ENCODE measurements at places on chromosomes 1 and 21.

GRCh38 chr1:218304281-218305039, 19.4 kb downstream of the RRP15 start:
- no peak for DNase-seq

DNA sequence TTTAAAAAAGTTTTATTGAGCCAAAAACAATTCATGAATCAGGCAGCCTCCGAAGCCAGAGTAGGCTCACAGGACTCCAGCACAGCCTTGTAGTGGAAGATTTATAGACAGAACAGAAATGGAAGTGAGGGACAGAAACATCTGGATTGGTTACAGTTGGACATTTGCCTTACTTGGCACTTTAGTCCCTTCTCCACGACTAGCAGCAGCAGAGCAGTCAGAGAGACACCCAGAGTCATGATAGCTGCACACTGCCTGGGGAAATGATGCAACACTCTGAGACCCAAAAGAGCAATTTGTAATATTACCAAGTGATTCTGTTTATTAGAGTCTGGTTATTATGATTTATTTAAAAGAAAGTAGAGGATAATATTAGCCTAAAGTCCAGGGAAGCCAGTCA, 72.2 kb upstream of the KRTAP11-1 start:
- DNase-seq: no peak

- DNase-seq: no peak
Observed at GRCh38 chr1:62744611-62745577, 39.0 kb upstream of the ATG4C start.

GRCh38 chr1:245576323-245576722, 421.5 kb downstream of the KIF26B start:
- no peak for DNase-seq

- DNase-seq: no peak
Observed at GRCh38 chr1:228542981-228543380, 55.8 kb downstream of the RNF187 start.

DNA sequence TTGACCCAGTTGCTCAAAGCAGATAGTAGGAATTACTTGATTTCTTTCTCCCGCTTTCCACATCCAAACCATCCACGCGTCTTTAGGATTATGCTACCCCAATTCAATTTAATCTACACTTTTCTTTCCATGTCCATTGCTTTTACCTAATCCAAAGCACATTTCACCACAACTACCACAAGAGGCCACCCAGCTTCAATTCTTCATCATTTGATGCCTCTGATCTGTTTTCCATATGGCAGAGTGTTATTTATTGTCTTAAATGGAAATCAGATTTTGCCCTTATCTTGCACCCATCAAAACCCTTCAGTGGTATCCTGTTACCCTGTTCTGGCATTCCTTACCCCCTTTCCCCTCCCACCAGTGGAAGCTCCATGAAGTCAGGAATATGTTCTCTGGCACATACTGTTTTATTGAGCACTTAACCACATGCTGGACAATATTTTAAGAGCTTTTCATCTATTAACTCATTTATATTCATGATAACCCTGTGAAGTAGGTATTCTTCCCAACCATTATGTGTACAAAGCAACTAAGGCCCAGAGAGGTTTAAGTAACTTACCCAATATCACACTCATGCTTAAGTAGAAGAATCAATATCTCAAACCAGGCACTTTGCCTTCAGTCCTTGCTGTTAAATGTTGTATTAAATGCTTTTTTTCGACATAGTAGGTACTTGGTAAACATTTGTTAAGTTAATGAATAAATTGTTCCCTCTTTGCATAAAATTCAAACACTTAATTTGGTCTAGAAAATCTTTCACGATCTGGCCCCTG, 34.6 kb downstream of the CLIC4 start:
- no peak for DNase-seq

GRCh38 chr1:236397173-236397759, 3.2 kb downstream of the EDARADD start:
- no peak for DNase-seq

DNA sequence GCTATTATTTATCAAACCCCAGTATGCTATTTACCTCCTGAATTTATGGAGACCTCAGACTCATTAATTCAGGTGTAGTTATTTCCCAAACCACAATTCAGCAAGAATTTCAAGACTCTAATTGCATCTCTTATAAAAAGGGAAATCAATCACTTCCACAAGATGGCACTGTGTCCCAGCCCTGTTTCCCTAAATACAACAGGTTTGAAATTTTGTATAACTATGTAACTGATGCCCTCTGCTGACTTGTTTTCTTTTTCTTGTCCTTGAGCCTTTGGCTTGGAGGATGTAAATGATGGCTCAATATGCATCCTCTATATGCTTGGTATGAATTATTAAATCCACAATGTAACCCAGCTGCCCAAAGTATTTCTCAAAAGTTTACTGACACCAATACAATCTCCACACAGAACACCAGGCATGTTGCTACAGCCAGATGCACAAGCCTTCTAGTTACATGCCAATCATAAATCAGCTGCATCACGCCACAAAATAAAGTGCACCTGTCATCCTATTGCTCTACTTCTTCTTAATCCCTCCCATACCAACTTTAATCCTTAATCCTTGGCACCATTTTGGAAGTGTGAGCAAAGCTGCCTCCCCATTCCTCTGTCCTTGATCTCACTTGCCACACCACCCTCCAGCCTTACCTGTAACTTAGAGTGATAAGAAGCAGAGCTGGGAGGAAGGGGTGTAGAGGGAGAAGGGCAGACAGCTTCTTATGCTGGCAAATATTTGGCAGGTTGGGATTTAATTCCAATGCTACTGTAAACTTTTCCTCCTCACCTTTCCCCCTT, 9.0 kb downstream of the C1orf105 start:
- no peak for DNase-seq

DNA sequence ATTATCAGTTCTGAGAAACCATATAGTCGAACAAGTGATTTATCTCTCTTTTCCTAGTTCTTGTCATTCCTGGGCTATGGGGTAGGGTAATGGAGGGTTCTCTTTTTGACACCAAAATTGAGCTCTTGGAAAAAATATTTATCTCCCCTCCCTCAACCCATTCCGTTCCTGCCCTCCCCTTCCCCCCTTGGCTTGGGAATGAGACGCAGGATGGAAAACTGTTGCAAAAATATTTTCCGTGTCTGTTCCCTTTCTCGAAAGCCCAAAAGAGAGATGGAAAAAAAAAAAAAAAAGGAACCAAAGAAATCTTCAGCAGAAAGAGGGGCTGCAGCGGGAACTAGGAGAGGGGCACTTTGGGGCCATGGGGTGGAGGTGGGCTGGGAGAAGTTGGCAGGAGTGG, 766 bp downstream of the ATP2B4 start:
- no peak for DNase-seq

- no peak for DNase-seq
Observed at GRCh38 chr1:202588503-202589189, 121.6 kb downstream of the SYT2 start.

GRCh38 chr21:38244407-38244787, 12.4 kb upstream of the KCNJ15 start:
- no peak for DNase-seq

GRCh38 chr1:22691031-22691753, 19.4 kb upstream of the EPHB2 start:
- DNase-seq: no peak

- DNase-seq: no peak
Observed at GRCh38 chr1:45722809-45723208, 27.6 kb downstream of the IPP start.

DNA sequence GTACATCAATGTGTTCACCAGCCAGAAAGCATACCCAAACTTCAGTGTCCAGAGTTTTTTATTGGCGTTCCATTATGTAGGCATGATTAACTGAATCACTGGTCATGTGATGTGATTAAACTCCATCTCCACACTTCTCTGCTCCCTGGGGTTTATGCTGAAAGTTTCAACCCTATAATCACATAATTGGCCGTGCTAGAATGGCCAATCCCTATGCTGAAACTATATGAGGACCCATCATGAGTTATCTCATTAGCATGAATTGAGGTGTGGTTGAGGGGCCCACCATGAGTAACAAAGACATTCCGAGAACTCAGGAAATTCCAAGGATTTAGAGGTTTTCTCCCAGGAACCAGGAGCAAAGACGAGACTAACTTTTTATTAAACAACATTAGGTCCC, 31.8 kb upstream of the FBXO28 start:
- no peak for DNase-seq

DNA sequence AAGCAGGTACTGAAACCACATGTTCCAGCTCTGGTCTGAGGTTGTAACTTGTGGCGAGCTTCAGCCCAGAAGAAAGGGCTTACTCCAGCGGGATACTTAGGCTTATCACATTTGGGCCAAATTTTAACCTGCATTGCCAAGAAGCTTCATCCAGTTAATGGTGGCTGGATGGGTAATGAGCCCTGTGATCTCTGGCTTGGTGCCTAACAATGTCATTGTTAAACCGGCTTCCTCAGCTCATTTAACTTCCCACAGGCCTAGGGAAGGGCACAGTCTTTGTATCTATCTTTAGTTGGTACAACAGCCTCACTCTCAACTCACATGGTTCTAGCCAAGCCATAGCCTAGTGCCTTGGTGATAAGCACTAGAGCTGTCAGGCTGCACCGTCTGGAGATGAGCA, 43.6 kb upstream of the CCDC190 start:
- no peak for DNase-seq

- no peak for DNase-seq
Observed at GRCh38 chr1:96073100-96073499, 648.5 kb upstream of the PTBP2 start.

- no peak for DNase-seq
Observed at GRCh38 chr1:27990920-27991537, 31.3 kb downstream of the XKR8 start.

DNA sequence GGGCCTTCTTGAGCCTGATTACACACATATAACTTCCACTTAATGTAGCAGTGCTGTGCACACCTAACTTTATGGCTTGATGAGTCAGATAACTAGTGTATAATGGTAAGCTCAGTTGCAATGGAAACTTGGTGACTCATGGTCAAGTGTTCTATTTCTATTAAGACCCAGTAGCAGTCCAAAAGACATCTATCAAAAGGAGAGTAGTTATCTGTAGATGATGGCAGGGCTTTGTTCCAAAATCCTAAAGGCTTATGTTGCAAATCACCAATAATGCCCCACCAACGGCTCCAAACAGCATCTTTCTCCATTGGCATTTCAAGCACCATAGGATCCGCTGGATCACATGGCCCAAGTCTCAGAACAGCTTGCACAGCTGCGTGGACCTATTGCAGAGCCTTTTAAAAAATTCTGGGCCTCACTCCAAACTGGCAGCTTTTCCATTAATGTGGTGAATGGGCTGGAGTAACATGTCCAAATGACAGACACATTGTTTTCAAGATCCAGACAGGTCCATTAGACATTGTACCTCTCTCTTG, 566.8 kb upstream of the USP24 start:
- no peak for DNase-seq

DNA sequence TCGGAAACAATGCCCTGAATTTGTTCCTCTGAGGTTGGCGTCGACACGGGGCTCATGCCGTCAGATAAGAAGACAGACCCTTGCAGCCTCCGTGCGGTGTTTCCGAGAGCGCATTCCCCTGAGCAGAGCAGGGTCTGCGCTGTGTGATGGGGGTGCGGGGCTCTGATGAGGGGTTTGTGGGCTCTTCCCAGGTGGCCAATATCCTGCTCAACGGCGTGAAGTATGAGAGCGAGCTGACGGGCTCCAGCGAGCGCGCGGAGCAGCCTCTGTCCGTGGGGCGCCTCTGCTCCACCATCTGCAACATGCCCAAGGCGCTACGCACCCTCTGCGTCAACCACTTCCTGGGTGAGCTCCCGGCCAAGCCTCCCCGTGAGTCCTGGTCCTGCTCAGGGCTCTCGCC, 17.3 kb downstream of the SLC45A1 start:
- no peak for DNase-seq

DNA sequence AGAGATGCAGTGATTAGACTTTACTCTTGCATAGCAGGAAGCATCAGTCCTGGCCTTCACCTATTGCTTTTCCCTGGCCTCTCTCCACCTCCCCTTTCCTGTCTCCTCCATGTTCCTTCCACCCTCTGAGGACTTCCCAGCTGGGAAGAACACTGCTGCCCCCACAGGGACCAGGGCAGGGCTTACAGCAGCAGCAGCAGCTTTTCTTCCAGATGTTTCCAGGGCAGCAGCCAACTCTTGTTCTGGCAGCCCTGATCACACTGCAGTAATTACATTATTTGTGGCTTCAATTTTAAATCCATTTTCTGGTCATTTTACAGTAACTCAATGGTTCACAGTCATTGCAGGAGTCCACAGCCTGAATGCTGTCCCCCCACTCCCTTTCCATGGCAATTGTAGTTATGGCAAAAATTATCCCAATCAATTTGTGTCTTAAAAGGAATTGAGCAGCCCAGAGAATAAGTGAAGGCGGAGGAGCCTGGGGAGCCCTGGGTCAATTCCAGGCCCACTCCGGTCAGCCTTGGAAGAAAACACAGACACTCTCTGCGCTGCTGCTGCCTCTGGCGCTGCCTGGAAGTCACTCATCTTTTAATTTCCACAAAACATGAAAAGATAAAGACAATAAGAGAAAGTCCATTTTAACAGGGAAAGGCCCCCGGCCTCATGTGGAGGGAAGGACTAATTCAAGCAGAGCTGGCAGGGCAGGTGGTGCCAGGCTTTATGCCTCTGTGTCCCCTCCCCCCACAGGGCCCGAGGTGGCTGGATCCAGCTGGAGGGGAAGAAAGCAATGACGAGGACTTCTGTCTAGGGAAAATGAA, 148.6 kb downstream of the GRIK3 start:
- no peak for DNase-seq

GRCh38 chr1:224377676-224378006, 21.0 kb downstream of the CNIH4 start:
- peak; percentile 21 for DNase-seq

- DNase-seq: no peak
Observed at GRCh38 chr1:195085196-195085595, 1523.0 kb downstream of the KCNT2 start.

DNA sequence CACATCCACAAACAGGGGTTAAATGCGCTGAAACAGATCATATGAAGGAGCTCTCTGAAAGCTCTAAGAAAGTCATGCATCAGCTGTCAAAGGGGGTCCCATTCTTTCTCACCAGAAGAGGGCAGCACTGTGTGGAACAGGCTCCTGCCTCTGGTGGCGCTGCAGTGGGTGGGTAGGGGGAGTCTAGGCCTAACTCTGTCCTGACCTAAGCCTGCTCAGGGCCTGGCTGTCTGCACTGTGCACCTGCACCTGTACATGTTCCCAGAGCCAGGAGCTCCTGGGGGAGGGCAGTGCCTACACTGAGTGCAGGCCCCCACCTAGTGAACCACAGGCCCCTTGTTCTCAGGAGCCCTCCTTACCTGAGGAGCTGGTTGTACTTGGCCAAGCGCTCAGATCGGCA, 16.0 kb downstream of the ENO1 start:
- no peak for DNase-seq

DNA sequence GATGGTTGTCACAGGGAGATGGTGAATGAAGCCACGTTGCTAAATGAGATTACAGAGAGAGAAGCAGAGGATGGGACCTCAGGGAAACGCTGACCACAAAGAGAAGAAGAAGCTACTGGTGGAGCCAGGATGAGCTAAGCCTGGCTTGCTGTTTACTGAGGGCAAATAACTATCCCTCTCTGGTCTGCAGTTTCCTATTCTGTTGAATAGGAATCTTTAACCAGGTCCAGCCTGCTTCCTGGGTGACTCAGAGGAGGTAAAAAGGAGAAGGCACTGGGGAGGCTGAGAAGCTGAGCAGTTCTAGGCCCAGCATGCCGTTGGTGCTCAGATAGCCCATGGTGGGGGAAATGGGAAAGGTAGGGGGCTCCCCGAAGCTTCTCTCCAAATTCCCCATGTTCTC, 29.6 kb downstream of the DMBX1 start:
- no peak for DNase-seq
